Pancreas (tissue), 10 donors: ENCODE measurements at places on chromosomes 5 and 9.

GRCh38 chr9:90001747-90002146, 396.9 kb downstream of the GADD45G start:
- DNase-seq, result no peak

- no peak for DNase-seq
Measured at GRCh38 chr5:1466631-1467265, 21.5 kb upstream of the SLC6A3 start.

- DNase-seq, result no peak
Measured at GRCh38 chr5:59921816-59922215, 28.3 kb upstream of the PDE4D start.

DNA sequence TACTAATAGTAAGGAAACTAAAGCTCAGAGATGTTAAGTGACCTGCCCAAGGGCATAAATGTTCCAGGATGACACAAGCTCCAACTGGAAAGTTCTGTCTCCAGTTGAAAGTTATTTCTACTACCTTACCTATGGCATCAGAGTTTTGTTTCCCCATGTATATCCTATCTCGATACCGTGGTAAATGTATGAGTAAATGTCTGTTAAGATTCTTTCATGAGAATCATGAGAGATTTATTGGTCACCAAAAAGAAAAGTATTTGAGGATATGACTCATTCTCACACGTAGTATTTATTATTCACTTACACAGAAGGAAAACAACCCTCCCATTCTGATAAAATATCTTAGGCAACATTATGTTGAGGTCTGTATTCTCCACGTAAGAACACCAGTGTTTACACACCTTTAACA, 11.1 kb upstream of the SHOC1 start:
- no peak for DNase-seq

DNA sequence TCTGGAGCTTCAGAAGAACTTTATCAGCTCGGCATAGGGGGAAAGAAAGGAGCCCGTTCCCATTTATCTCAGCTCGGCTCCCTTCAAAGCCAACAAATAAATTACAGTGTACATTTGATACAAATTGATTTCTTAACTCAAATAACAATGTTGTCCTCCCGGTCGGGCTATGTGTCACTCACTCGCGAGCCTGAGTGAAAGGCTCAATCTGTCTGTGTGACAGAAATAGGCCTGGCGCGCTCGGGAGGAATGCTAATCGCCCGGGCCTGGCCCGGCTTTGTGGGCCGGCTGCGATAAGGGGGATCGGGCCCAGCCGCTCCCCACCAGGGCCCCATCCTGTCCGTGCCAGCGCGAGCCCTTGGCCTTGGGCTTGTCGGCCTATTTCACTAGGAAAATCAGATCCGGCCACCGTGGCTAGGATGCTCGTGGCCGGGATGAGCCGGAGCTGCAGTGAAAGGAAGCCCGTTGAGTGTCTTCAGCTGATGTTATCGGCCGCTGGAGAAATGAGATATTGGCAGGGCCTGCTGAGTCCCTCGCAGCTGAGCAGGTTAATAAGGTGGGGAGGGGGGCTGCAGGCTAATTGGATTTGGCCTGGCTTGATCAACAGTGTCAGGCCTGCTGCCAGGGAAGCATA, 258.7 kb downstream of the IRX1 start:
- no peak for DNase-seq

DNA sequence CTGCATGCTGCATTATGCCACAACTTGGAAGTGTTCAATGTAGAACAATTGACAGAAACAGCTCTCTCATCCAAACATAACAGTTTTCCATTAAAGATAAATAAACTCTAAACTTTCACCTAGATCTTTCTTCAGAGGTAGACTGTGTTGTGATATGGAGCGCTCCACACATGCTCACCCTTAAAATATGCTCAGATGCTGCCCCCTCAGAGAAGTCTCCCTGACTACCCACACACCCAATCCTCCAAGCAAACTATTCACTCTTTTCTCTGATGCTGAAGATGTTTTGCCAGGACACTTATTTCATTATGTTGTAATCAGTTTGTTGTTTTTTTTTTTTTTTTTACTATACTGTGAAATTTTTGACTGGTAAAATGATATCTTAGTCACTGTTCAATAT, 206.6 kb upstream of the RASA1 start:
- DNase-seq, result no peak

GRCh38 chr5:2737273-2738155, 14.0 kb downstream of the IRX2 start:
- DNase-seq, result no peak

GRCh38 chr5:140135127-140135526, 9.4 kb downstream of the IGIP start:
- DNase-seq, result no peak

GRCh38 chr9:90069085-90069484, 464.3 kb downstream of the GADD45G start:
- DNase-seq, result no peak

- DNase-seq, result no peak
Measured at GRCh38 chr5:171311322-171312077, 2.5 kb downstream of the TLX3 start.

DNA sequence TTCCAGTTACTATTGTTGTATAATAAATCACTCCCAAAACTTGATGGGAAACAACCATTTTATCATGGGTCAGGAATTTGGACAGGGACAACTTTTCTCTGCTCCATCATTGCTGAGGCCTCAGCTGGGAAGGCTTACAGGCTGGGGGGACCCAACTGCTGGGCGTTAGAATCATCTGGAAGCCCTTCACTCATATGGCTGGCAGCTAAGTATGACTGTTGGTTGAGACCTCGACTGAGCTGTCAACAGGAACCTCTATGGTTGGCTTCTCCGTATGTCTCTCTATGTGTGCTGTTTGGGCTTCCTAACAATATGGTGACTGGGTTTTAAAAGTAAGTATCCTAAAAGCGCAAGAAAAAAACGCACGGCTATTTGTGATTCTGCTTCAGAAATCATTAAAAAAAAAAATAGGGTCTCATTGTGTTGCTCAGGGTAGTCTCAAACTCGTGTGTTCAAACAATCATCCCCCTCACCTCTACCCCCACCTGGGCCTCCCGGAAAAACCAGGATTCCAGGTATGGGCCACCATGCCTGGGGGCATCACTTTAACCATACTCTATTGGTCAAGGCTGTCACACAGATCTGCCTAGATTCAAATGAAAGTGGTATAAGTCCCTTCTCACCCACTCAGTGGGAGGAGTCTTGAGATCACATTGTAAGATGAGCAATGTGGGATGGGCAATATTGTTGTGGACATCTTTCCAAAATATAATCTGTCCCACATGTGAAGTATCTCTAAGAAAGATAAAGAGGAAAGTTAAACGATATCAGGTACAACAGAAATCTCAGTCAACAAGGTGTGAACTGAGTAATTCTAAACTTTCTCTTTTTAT, 15.2 kb downstream of the FNBP1 start:
- no peak for DNase-seq

- DNase-seq, result no peak
Measured at GRCh38 chr5:27124590-27124989, 86.2 kb upstream of the CDH9 start.

- DNase-seq, result peak; percentile 73
Measured at GRCh38 chr5:101678481-101679193, 617.4 kb downstream of the SLCO4C1 start.

DNA sequence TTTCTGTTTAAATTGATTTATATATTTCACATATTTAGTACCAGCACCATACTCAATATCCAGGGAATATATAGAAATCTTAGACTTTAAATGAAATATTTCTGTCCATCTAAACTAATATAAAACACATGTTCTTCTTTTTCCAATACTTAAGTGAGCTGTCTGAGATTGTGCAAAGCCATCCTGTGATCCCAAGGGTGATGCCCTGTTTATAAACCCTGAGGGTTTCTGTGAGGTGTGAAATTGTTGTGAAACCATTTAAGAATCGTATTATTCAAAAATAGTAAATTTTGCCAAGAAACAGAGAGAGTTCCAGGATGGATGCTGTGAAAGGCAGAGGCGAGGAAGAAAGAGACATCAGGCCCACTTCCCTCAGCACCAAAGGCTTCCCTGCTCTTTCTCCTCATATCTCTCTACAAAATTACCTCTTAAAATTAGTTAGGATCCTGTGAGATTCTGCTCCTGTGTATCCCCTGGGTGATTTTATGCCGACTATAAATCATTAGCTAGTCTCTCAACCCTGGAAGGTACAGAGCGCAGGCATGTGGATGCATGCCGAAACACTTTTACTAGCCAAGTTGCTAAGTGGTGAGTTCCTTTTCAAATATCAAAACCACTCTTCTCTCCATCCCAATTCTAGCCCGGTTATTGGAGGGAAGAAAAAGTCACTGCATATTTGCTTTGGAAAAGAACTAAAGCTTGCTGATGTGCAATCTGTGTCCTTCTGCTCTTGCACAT, 183.0 kb downstream of the GLIS3 start:
- no peak for DNase-seq

- no peak for DNase-seq
Measured at GRCh38 chr9:115036691-115037090, 81.3 kb downstream of the TNC start.

GRCh38 chr9:107397076-107398044, 92.2 kb downstream of the KLF4 start:
- DNase-seq, result no peak

DNA sequence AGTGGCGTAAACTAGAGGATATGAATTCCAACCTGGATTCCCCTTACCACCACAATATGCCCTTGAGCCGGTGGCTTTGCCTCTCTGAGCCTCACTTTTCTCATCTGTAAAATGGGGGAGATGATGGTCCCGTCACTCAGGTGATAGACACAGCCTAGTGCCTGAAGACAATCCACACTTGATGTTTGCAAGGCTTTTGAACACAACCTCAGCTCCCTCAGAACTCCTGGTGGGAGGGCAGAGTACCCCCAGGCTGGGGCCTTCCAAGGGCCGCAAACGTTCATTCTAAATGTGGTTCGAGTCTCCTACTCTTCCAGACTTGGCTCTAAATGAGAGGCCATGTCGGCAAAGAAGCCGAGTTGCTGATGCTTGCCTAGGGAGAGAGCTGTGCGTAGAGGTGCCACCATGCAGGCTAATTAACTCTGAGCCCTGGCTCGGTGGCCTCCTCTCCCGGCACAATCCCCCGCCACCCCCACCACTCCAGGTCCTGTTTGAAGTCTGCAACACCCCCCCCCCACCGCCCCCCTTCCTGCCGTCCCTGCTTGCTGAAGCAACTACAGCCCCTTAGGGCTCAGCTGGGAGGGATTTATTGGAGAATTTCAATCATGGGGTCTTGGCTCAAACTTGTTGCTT, 97.7 kb upstream of the LMX1B start:
- DNase-seq, result peak; percentile 39

- DNase-seq, result no peak
Measured at GRCh38 chr9:114694146-114694545, 12.2 kb upstream of the TEX48 start.

DNA sequence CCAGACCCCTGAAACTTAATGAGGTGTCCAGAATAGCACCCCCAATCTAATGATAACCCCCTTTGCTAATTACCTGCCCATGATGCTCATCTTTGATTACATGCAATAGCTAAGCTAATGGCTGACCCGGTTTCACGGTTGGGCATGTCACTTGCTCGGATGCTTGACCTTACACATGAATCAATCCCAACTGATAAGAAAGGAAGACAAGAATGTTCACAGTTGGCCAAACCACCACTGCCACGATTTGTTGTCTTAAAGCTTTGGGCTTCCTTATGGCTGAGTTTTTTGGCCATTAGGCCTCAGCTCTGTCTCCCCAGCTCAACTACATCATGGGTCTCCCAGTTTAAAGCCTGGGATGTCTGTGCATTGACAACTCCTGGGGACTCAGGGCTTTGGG, 53.1 kb upstream of the TGFBR1 start:
- DNase-seq, result no peak

- no peak for DNase-seq
Measured at GRCh38 chr5:19605846-19606407, 382.1 kb downstream of the CDH18 start.

GRCh38 chr9:101540069-101540468, 6.4 kb downstream of the RNF20 start:
- DNase-seq, result no peak

DNA sequence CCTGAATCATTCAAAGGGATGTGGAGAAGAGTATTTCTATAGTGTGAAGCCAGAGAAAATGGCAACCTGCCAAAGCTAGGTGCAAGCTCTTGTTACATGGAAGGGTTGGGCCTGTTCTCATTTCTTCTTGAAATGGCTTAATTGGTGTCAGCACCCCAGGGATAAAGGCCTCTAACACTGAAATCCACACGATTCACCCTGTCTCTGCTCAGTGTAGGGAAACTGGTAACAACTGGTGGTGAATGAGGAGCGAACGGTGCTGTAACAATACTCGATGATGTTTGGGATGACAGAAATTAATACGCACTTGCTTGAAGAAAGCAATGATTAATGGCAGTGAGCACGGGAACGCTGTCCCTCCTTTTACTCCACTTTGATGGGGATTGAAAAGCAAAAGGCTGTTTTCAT, 16.2 kb downstream of the PBX3 start:
- DNase-seq, result no peak

GRCh38 chr5:68673106-68673822, 420.6 kb upstream of the SLC30A5 start:
- DNase-seq, result no peak

GRCh38 chr5:6730407-6730806, 17.2 kb downstream of the TENT4A start:
- DNase-seq, result no peak

GRCh38 chr9:111952559-111952958, 55.9 kb downstream of the UGCG start:
- DNase-seq, result no peak

DNA sequence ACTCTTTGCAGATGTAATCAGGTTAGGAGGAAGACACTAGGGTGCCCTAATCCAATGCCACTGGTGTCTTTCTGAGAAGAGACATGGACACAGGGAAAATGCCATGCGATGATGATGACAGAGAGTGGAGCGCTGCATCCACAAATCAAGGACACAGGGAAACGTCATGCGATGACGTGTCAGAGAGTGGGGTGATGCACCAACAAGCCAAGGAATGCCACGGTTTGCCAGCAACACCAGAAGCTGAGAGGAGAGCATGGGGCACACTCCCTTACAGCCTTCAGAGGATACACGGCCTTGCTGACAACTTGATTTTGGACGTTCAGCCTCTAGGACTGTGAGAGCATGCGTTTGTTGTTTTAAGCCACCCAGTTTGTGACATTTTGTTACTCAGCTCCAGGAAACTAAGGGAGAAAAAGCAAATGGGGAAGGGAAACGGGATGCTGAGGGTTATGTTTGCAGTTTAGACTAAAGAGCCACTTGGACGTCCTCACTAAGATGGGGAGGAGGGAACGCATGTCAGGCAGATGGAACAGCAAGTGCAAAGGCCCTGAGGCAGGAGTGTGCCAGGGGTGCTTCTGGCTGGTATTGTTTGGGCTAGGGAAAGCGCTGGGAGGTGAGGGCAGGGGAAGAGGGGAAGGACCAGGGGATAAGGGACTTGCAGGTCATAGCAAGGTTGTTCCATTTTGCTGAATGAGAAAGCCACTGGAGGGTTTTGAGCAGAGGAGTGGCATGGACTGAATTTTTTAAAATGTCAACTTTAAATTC, 2.5 kb upstream of the TENT4A start:
- no peak for DNase-seq

- no peak for DNase-seq
Measured at GRCh38 chr9:129385211-129385934, 207.3 kb upstream of the IER5L start.

DNA sequence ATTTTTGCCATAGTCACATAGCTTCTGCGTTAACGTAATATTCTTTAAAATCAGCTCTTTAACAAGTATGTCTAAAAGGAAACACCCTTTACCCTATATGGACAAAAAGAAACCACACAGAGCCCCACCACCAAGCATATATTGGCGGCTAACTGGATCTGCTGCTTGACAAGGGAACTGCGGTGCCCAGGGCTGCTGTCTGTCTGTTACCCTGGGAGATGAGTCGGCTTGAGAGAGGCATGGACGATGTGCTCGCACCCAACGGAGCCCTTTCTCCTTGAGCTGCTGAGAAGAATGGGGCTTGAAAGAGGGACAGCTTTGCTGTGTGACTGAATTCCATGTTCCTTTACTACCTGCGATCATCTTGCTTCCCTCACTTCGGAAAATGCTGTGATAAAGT, 158.6 kb upstream of the SHB start:
- DNase-seq, result no peak
